ENCODE measurements at places on chromosomes 2 and 18.

GRCh38 chr2:120243211-120243610 lies 9.4 kb upstream of the RALB start:
- DNase-seq, result no peak

DNA sequence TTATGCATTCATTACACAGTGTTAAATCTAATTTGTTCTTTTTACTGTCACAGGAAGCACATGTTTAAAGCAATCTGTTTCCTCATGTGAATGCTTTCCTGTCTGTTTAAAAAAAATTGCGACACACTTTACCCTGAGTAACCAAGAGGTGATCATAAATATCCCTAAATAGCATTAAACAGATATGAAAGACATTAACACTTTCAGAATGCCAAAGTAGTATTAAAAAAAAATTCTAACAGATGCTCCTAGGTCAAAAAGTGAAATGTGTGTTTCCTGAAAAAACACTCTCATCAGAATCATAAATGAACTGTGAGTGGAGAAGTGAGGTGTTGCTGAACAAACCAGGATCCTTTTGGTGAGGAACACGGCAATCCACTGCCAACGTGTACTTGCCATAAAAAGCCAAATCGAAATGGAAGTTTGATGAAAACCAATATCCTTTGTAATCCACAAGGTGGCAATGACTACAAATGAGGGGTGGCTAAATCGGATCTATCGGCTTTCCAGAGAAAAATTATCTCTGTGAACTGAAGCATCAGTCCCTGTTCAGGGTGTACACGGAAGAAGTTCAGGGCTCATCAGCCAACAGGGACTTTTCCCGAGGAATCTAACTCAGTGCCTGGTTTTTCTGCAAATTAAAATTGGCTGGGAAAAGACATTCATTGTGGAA lies 248.9 kb downstream of the TCF4 start:
- no peak for DNase-seq

DNA sequence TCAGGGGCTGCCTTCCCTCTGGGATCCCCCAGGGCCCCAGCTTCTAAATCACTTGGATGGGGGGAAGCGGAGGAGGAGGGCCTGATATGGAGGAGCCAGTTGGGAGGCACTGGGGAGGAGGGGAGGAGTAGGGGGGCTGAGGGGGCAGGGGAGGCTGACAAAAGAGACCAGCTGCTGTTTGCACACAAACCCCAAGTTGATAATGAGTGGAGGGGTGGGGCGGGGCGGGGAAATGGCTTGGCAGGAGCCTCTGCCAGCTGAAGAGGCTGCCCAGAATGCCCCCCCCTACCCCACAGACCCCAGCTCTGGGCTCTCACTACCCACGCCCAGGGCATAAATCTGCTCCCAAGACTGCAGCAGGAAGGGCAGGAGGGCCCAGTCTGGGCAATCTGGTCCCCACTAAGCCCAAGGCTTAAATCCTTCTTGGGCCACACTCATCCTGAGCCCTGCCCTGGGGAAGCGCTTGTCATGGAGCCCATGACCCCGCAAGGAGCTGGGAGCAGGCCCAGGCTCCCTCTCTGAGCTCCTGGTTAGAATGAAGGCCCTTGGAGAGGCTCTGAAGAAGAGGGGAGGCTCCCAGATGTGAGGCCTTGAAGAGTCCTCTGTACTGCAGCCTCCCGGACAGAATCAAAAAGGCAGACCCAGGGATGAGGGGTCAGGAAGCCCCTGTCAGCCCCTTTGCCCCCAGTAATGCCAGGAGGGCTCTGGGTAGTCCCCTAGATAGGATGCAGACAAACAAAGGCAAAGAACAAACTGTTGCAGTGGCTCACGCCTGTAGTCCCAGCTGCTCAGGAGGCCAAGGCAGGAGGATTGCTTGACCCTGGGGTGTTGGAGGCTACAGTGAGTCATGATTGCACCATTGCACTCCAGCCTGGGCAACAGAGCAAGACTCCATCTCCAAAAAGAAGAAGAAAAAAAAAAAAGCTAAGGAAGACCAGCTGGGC lies 24.8 kb upstream of the PTMA start:
- DNase-seq, result no peak

GRCh38 chr2:84906108-84906899 lies 848 bp downstream of the TMSB10 start:
- no peak for DNase-seq

- no peak for DNase-seq
Measured at GRCh38 chr2:10004401-10004800, 38.9 kb upstream of the KLF11 start.

DNA sequence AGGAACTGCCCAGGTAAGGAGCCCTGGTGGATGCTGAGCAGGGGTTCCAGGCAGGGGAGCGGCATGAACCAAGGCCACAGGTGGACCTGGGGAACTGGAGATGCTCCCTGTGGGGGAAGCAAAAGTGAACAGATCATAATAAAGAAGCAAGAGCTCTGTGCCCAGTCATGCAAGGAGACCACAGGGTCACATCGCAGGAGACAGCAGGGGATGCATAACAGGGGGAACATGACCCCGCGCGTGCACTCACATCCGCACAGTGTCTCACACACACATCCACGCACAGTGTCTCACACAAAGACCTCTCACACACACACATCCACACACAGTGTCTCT lies 473.3 kb upstream of the HS6ST1 start:
- no peak for DNase-seq

GRCh38 chr2:60303680-60304079 lies 249.8 kb downstream of the BCL11A start:
- no peak for DNase-seq

DNA sequence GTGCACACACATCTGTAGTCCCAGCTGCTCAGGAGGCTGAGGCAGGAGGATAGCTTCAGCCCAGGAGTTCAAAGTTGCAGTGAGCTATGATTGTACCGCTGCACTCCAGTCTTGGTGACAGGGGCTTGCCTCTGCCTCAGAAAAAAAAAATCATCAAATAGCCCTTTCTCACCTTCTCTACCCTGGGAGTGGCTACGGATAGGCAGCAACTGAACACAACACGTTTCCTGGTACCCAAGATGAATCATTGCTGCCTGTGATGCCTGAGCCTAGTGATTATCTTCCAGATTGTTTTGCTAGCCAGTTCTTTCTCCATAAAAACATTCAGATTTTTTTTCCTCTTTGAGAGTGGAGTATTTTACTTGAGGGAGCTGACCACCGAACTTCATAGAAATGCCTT lies 13.5 kb downstream of the INPP4A start:
- DNase-seq, result no peak

DNA sequence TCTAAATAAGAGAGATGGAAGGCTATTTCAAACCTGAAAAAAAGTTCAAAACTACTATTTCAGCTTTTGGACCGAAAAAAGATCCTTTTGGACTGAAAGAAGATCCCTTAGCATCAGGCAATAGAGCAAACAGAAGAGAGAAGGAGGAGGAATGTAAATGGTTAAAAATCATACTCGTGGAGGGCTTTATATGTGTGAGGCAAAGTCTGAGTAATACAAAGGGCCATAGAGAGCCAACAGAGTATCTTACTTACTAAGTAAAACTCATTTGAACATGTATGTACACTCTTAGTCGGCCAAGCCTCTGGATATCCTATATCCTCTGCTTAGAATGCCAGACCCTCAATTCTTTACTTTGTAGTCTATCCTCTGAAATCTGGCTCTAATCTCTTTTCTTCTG lies 55.7 kb downstream of the ITSN2 start:
- DNase-seq, result no peak

DNA sequence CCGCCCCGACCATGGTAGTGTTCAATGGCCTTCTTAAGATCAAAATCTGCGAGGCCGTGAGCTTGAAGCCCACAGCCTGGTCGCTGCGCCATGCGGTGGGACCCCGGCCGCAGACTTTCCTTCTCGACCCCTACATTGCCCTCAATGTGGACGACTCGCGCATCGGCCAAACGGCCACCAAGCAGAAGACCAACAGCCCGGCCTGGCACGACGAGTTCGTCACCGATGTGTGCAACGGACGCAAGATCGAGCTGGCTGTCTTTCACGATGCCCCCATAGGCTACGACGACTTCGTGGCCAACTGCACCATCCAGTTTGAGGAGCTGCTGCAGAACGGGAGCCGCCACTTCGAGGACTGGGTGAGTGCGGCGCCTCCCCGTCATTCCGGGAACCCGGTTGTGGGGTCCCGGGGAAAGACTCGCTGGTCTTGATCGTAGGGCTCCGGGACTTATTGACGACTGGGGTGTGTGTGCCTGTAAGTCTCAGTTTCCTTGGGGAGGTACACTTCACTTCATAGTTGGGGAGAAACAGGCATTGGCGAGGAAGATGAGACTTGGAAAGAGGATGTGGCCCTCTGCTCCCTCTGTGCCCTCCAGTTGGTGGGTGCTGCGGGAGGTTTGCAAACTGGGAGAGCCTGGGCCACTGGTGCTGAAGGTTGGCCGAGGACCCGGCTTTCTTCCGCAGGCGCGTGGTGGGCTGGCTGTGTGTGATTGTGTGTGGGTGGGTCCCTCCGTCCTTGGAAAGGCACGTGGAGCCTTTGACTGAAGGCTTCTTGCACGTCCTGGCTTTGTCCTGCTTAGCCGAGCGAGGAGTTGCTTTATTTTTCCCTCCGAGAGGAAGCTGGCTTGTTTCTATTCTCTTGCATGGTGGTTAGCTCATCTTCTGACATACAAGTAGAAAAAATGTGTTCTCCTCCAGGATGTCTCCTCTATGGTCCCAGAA lies 886 bp downstream of the PRKCE start:
- DNase-seq, result no peak

DNA sequence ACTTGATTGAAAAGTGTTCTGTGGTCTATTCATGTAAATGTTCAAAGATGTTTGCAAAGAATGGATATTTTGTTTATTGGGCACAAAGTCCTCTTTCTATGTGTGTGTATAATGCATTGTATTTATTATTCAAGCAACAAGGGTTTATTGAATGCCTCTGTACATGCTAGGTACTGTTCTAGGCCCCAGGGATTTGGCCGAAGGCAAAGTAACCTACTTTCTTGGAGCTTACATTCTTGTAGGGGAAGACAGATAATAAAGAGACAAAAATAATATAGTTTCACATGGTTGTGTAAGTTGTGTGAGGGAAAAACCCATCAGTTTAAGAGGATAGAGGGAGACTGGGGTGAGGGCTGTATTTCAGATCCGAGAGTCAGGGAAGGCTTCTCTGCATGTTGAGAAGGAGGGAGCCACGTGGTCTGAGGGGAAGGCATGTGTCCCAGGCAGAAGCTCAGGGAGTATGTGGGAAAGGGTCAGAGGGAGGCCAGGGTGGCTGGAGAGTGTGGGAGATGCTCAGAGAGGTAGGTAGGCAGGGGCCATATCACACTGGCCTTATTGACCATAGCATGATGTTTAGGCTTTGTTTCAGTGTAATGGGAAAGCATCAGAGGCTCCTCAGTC lies 40.4 kb upstream of the GPR155 start:
- DNase-seq, result no peak

GRCh38 chr2:173970516-173970924 lies 5.3 kb upstream of the SP3 start:
- DNase-seq, result no peak

GRCh38 chr2:108907822-108908712 lies 81.0 kb downstream of the EDAR start:
- DNase-seq, result no peak

DNA sequence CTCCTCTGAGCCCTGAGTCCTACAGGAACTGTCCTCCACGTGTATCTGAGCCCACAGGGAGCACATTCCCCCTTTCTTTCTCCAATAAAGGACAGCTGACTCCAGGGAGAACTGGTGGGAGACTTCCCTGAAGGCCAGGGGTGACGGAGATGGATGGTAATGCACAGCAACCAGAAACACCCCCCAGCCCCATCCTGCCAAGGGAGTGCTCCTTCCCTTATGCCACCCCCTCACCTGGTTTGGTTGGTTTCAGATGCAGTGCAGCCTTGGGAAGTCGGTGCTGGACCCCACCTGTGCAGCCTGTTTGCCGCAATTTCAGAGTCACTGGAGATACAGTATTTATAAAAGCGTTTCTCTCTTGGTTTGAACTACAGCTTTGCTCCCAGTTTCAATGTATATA lies 24.0 kb downstream of the GPR55 start:
- no peak for DNase-seq

- no peak for DNase-seq
Measured at GRCh38 chr2:70090706-70091334, 3.5 kb downstream of the PCBP1 start.

DNA sequence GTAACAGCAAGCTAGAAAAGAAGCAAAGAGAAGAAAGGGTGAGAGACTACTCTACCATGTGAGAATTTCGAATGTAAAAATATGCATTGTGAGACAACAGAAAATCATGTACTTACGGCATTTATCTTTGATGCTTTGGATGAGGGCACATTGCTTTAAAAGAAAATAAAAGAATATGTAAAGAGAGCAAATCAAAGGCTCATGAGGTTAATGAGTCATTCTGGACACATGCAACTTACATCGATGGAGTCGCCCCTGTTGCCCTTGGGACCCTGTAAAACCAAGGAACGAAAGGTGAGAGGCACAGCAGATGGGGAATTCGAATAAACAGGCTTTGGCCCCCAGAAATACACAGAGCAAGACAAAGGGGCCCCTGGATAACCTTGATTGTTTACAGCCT lies 69.0 kb downstream of the COL6A3 start:
- no peak for DNase-seq

DNA sequence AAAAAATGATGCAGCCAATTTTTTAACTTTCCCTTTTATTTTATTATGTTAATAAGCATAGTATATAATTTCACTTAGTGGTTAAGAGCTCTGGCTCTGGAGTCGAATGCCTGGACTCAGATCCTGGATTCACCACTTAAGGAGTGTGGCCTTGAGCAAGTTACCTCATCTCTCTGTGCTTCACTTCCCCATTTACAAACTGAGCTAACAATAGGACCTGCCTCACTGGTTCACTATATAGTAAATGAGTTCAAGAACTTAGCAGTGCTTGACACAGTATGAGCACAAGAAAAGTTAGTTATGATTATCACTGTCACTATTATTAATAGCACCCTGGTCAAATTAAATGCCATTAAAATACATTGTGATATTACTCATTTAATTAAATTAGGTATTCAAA lies 30.6 kb downstream of the SCN3A start:
- no peak for DNase-seq

GRCh38 chr2:70280242-70280798 lies 13.2 kb downstream of the SNRPG start:
- no peak for DNase-seq

DNA sequence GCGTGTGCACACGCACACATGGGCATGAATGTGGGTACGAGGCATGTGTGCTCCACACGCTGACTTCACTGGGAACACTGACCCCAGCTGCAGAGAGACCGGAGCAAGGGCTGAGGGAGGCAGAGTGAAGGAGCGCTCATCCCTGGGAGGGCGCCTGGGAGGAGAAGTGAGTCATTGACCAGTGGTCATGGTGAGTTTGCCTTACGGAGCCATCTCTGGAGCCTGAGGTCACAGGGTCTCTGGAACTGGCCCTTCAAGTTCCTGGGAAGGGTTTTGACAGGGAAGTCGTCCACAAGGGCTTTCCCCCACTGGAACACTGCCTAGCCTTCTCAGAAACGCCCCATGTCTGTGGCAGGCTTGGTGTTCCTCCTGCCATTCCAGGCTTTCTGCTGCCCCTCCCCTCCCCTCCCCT lies 14.3 kb upstream of the TMEM185B start:
- DNase-seq, result no peak
